Fibroblast of skin of right biceps (primary cell): ENCODE measurements at places on chromosomes 5 and 9.

DNA sequence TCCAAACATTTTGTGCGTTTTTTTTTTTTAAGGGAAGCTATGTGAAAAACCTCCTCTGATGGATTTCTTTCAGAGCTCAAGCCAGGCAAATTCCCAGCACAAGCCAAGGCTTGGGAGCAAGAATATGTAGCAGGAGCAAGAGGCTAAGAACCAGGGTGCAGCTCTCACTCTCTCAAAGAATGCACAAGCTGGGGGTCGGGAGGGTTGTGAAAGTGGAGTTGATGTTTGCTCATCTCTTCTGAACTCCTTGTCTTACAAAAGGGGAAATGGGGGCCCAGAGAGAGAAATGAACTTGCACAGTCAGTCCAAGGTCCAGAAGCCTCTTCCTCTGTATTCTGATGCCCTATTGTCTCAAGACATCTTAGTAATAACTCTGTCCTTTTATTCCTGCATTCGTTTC lies 7.7 kb upstream of the TRAF1 start:
- no peak for DNase-seq

DNA sequence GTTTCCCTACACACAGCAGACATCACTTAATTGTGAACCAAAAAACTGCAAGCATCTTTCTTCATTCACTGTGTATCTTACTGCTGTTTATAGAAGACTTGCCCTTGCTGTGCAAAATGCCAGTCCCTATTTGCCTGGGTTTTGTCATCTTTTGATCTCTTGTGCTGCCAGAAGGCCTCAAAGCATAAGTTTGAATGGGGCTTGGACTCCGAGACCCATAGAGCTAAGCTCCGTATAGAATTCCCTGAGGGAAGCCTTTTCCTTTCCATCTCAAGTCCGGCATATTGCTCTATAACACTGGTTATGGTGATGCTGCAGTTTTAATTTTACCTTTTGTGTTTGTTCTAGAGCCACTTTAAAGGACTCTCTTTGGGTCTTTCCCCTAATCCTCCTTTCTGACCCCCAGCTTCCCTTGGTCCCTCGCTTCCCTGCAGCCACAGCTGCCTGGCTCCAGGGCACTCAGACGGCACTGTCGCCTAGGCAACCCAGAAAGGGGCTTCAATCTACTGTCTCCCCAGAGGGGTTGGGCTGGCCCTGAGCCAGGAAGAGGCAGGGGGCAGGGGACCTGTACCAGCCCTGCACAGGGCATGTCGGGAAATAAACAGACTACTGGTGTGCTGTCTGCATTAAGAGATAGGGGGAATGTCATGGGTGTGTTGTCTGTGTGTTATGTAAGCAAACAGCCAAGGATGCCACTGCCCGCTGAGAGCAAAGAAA lies 73.4 kb upstream of the MELK start:
- no peak for DNase-seq

- no peak for DNase-seq
Observed at GRCh38 chr5:149747141-149747832, 17.2 kb downstream of the PPARGC1B start.

- no peak for DNase-seq
Observed at GRCh38 chr5:1746371-1747078, 53.1 kb downstream of the MRPL36 start.

DNA sequence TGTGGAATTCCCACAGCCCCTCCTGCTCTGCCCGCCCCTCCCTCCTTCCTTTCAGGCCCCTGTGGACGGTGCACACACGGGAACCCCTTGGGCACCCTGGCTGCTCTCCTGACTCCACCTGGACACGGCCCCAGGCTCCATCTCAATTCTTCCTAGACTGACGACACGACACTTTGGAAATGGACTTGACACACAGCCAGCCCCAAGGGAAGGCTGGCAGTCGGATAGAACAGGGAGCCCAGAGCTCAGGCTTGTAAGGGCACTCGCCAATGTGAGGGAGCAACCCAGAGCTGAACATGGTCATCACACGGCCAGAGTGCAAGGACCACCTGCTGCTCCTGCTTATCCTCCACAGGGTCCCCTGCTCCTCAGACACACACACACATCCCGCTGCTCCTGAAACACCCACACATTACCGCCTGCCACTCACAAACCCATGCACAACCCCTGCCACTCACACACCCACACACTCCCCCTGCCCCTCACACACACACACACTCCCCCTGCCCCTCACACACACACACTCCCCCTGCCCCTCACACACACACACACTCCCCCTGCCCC lies 8.9 kb downstream of the SLC9A3 start:
- no peak for DNase-seq

- peak; percentile 35 for DNase-seq
Observed at GRCh38 chr9:75376680-75377254, 288.5 kb downstream of the OSTF1 start.

DNA sequence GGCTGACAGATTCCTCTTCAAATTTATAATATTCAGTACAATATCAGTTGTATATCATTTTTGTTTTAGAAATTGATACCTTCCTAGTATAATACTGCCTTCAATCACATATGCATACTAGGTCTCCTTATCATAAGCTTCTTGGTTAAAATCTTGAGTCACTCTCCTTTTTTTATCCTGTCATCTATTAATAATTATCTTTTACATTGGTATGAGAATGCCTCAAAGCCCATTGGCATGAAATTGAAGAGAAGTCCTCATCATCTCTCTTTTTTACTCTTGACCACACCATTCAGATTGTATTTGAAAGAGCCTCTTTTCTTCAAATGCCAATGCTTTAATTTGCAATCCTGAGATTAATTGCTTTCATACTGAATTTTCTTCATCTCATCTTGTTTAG lies 810.3 kb downstream of the BRINP1 start:
- no peak for DNase-seq

GRCh38 chr5:143019614-143020515 lies 249.7 kb downstream of the ARHGAP26 start:
- no peak for DNase-seq

- DNase-seq: no peak
Observed at GRCh38 chr9:72751541-72751940, 201.3 kb downstream of the ALDH1A1 start.

DNA sequence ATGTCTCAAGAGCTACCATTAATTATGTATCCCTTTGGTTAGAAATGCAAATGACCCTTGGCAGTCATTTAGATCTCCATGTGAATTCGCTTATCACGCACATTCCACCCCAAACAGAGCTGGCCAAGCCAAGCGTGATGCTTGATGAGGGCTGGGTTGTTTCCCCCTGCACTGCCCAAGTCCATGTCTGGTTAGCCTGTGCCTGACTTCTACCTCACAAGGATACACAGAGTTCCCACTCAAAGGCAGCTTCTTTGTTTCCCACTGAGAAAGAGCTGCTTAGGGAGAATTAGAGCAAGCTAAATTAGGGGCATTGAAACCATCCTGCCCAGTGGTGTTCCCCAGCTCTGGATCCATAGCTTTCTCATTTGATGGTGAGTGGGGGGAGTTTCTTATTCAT lies 87.2 kb downstream of the FSTL4 start:
- no peak for DNase-seq

DNA sequence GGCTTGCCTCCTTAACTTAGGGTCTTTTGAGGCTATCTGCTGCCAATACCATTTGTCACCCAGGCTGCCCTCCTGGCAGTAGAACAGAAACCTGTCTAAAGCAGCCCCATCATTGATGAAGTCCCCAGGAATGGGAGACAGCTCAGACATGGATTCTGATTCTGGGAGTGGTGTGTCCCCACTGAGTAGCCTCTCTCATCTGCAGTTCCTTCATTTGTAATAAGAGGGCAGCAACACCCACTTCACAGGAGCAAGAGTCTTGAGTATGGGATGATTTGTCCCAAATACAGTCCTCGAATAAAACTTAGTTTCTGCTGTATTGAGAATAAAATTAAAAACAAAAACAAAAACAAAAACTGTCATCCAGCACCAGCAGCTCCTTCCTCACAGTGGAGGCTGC lies 167.6 kb downstream of the ASTN2 start:
- no peak for DNase-seq

GRCh38 chr9:121518634-121519033 lies 19.0 kb upstream of the GGTA1 start:
- DNase-seq: no peak

DNA sequence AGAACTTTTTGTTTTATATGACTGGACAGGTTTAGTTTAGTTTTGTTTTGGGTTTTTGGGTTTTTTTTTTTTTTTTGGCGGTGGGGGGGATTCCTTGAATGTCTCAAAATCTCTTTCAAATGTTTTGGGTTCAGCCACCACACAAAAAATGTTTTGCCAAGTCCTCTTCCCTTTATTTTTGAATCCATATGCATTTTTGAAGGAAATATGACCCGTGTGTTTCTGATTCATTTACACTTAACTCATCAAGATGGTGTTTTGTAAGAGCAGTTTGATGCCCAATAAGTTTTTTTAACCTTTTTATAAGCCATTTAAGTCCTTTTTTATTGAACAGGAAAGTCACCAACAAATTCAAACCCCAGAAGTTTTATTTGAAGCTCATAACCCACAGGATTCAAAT lies 209.8 kb downstream of the CWC27 start:
- DNase-seq: no peak

GRCh38 chr5:122485226-122485625 lies 173.2 kb downstream of the SNCAIP start:
- DNase-seq: no peak

DNA sequence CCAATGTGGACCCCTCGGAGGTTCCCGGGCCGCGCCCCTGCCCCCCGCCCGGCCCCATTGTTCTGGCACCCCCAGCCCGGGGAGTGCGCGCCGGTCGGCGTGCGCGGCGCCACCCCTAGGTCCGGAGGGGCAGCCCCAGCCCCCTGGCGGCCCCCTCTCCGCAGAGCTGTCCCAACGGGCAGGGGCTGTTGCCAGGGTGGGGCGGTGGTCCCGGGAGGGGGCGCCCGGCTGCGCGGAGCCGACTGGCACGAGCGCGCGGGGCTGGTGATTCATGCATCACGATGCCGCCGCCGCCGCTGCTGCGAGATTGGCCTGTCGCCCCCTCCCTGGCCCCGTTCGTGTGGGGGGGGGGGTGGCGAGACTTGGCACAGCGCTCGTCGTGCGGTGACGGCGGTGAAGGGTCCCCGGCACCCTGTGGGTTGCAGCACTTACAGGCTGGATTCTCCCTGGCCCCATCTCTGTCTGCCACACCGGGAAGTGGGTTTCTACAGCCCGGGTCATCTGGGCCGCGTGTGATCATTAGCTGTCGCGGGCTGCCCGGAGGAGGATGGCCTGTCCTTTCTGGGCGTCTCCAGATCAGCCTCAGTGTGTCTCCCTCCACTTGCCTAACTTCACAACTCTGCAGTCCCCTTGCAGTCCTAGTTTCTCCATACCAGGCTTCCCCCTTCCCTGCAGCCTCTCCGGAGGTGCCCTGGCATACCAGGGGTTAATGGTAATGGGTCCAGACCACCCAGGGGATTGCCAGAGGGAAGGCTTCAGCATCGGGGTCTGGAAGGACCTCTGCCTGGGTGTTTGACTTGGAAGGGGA lies 858 bp downstream of the NCS1 start:
- DNase-seq: peak; percentile 41

DNA sequence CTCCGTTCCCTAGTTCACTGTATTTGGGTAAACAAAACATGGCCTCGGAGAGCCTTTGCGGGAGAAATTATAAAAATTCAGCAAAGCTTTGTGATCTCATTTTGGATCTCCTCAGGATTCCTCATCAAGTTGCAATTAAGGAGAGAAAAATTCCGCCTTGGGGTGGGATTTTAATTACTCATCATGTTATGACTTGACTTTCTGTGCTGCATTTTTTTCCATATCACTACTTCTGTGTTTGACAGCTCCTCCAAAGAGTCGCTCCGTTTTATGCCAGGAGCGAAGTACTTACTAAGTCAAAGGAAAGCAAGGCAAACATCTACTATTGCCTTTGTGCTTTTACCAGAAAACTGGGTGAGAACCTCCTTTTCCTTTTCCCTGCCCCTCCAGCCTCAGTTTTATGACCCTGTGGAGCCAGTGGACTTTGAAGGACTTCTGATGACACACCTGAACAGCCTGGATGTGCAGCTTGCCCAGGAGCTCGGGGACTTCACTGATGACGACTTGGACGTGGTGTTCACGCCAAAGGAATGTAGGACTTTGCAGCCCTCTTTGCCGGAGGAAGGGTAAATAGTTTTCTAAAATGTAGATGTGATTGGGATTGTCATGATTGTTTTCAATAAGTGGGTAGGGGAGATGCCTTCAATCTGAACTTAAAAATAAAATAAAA lies 71.5 kb downstream of the DOCK8 start:
- DNase-seq: no peak

DNA sequence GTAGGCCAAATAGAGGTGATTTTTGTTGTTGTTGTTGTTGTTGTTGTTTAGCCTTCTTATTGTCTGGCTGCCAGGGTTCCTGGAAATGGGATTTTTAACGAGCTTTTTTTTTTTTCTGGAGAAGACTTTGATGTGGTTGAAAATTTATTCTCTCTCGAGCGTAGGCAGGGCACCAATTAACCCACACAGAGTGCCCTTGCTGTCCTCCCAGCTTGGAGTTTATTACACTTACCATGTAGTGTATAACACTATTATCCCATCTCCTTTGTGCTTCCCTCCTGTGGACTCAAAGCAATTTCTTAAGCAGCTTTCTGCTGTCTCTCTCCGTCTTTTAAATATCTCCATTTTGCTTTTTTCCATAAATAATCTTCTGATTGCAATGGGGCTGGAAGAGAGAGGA lies 57.4 kb downstream of the OR2K2 start:
- DNase-seq: no peak

GRCh38 chr5:141875795-141876627 lies 2.2 kb downstream of the PCDH1 start:
- DNase-seq: no peak

DNA sequence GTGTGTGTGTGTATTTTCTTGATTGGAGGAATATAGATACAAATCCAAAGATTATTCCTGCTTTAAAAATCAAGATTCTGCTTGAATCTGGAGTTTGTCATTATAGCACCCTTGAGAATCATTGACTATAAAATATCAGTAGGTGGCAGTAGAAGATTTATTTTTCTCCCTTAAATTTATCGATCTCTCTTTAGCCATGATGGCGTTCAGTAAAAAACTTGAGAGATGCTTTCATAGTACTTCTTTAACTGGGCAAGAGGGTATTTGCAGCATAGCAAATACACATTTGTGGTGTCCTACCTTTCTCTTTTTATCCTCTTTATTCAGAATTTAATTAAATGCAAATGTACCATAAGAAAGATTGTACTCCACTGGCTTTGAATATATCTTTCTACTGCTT lies 307.7 kb downstream of the ADGRV1 start:
- peak; percentile 30 for DNase-seq

DNA sequence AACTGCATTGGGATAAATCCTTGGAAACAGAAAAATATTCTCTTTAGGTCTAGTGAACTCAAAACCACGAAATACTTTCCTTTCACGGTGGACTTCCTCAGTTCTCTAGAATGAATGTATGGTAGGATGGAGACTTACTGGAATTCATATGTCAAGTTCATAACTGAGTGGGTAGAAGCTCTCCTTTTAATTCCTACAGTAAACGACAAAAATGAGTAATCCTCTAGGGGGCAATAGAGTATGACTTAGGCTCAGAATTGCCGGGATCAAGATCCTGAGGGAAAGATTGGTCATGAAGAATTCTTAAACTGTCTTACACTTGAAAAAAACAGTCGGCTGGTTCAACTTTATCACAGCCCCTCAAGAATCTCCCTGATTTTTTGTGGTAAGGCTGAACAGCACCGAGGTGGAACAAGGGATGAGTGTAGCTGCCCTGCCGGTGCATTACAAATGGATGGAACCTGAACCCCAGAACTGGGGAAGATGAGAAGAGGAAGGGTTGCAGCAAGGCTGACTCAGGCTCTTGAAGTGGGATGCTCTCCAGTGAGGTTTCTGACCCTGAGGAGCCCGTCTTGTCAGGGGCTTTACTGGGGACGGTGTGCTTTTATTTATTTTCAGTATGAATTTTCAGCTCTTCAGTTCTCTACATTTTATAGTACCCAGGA lies 14.0 kb upstream of the LOX start:
- peak; percentile 94 for DNase-seq

GRCh38 chr5:57456531-57457135 lies 26.0 kb downstream of the ACTBL2 start:
- DNase-seq: no peak
